Stimulated activated CD4-positive, alpha-beta T cell treated with anti-CD3 and anti-CD28 coated beads, Interleukin-4, amount 100 ng/mL, for 1 hour (primary cell): ENCODE measurements at places on chromosomes 4 and X.

DNA sequence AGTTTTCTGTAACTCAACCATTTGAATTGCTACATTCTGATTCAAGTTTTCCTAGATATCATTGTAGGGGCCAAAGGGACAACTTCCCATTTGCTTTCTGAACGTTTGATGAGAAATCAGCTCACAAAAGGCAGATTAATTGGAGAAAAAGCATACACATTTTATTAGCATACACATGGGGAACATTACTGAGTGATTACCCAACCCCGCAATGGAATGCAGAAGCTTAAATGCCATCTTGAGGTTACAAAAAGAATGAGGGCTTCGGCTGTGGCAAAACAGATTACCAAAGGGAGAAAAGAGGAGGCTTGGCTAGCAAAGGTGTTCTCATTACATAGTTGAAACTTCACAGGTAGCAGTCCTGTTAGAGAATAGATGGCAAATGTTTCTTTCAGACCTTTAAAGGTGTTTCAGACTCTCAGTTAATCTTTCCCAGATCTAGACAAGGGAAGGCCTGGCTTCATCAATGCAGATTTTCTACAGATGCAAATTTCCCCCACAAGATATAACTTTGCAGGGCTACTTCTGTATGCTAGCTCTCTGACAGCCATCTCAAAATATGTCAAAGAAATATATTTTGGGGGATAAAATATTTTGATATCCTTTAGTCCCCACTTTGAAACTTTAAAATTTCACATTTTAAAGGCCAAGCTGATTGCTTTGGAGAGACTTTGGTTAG, 26.5 kb upstream of the HERC6 start:
- DNase-seq: no peak

DNA sequence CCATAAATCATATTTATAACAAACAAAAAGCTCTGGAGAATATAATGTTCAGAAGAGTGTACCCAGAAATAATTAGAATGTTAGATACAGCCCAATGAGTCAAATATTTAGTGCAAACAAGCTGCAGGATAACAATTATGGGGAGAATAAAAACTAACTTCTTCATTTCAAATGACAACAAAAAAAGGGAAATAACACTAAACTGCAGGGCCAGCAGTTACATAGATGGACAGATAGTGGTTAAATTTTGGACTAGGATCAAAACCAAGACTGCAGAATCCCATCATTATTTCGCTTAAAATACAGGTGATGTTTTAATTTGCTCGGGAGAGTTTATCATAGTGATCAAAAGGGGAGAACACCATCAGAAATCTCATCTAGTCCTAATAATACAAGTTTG, 617 bp upstream of the GPR34 start:
- DNase-seq: no peak

DNA sequence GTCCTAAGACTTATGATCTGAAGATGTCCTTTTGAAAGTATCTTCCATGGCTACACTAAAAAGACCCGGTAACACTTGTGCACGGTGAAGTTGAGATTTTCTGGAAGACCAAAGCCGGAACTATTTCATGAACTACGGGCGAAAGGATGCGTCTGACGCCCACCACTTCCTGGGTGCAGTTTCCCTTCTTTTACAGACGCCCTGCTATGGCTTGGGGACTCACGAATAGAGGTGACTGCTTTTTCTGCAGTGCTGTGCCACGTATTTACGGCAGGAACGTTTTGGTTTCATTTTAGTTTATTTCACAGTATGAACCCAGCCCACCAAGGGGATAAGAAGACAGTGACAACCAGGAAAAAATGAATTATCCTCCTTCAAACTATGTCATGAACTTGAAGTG, 180.4 kb downstream of the AFAP1 start:
- DNase-seq: peak; percentile 64

GRCh38 chr4:113050371-113050755, 910 bp downstream of the ANK2 start:
- DNase-seq: no peak

DNA sequence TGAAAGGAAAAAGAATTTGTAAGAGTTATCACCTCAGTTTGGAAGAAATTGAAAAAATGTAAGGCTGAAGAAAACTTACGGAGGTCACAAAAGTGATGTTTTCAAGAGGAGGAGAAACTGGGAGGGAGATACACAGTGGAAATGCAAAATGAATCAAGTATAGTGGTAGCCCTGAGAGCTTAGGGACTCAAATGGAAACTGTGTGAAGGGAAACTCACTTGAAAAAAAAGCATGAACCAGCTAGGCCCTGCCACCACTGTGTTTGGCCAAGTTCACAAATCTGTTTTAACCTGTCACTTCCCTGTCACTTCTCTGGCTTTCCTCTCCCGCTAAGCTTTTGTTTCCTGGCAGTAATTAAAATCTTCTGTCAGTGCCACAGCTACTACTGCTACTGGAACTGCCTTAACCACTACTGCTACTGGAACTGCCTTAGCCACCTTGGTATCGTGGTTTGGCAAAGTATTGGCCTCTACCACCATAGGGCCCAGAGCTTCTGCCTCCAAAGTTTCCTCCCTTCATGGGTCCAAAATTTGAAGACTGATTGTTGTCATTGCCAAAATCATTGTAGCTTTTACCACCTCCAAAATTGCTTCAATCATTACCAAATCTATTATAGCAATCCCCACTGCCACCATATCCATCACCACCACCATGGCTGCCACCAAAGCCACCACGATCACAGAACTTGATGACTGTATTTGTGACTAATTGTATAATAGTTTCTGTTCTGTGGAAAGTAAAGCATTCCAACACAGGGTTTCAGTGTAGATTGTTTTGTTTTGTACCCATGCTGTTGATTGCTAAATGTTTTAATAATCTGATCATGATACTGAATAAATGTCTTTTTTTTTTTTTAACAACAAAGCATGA, 41.5 kb downstream of the SMARCA5 start:
- no peak for DNase-seq
